ENCODE measurements at places on chromosomes 5 and 9. TPM values are rescaled to one million over a fixed set of nuclear protein-coding genes. Genes with fewer than 3 reads are reported as not detected.

DMRT3 gene
- not detected for total RNA-seq

THG1L gene
- 11.7 TPM for total RNA-seq

PCDHGB2 gene
- total RNA-seq, result under 0.01 TPM

FAM81B gene
- not detected for total RNA-seq

GABRA6 gene
- total RNA-seq, result not detected

MARCOL gene
- total RNA-seq, result not detected

CER1 gene
- total RNA-seq, result not detected

SLC25A2 gene
- not detected for total RNA-seq

OGN gene
- not detected for total RNA-seq

PTGDS gene
- not detected for total RNA-seq

IFNB1 gene
- total RNA-seq, result not detected

CDKN2A gene
- 12.8 TPM for total RNA-seq

ERBIN gene
- 51.3 TPM for total RNA-seq

PCAT7 gene
- not detected for total RNA-seq

AUH gene
- total RNA-seq, result 8.1 TPM

ACTBL2 gene
- 0.04 TPM for total RNA-seq

SLC6A3 gene
- total RNA-seq, result not detected

IFNK gene
- total RNA-seq, result 72.0 TPM

PCDHGA12 gene
- total RNA-seq, result 3.5 TPM

BTNL3 gene
- total RNA-seq, result not detected

MLLT3 gene
- 16.9 TPM for total RNA-seq

NAIP gene
- 1.9 TPM for total RNA-seq

RAD50 gene
- total RNA-seq, result 42.7 TPM

DAB2IP gene
- 26.6 TPM for total RNA-seq

DCTN4 gene
- 34.6 TPM for total RNA-seq

ANKDD1B gene
- total RNA-seq, result 0.10 TPM

C9orf153 gene
- total RNA-seq, result 0.28 TPM

DRD1 gene
- total RNA-seq, result not detected

HMCN2 gene
- total RNA-seq, result not detected

ITGA2 gene
- total RNA-seq, result 78.7 TPM

BAAT gene
- 0.04 TPM for total RNA-seq

FAT2 gene
- 95.1 TPM for total RNA-seq

ACSL6 gene
- 0.07 TPM for total RNA-seq

RANBP6 gene
- total RNA-seq, result 14.6 TPM

REXO4 gene
- total RNA-seq, result 21.2 TPM

Measured in foreskin keratinocyte (primary cell).